ENCODE measurements at places on chromosomes 5 and 9.

GRCh38 chr5:180806351-180807011 lies 3.9 kb upstream of the MGAT1 start:
- DNase-seq: no peak

DNA sequence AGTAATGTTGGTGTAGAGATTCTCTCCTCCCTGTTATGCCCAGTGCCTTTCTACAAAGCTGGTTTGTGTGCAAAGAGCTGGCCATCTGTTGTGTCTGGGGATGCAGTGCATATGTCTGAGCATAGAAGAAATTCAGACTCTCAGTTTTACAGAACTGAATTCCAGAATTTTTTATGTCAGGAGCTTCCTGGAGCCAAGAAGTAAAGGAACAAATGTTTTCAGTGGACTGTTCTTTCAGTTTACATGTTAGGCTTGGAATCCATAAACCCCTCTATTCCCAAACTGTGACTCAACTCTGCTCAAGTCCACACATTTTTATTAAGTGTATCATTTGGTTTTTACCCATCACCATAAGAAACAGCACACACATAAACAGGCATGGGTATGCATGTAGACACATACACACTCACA lies 366.0 kb downstream of the BRINP1 start:
- DNase-seq: no peak

DNA sequence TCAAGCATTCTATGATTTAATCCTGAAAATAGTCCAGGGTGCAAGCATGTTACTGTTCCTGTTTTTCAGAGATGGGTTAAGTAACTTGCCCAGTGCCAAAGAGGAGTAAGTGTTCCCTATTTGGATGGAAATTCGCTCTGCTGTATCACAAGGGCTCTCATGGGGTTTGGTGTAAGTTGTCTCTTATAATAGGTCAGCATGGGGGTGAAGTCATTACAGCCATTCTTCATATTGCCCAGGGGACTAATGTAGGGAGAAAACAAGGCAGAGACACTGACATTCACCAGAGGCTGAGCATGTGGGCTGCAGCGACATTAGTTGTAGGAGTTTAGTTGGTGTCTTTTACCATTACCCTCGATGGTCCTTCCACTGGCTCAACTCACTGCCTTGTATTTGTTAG lies 142.1 kb upstream of the GLRA1 start:
- DNase-seq: no peak

GRCh38 chr5:85428426-85428934 lies 1043.8 kb upstream of the EDIL3 start:
- no peak for DNase-seq

DNA sequence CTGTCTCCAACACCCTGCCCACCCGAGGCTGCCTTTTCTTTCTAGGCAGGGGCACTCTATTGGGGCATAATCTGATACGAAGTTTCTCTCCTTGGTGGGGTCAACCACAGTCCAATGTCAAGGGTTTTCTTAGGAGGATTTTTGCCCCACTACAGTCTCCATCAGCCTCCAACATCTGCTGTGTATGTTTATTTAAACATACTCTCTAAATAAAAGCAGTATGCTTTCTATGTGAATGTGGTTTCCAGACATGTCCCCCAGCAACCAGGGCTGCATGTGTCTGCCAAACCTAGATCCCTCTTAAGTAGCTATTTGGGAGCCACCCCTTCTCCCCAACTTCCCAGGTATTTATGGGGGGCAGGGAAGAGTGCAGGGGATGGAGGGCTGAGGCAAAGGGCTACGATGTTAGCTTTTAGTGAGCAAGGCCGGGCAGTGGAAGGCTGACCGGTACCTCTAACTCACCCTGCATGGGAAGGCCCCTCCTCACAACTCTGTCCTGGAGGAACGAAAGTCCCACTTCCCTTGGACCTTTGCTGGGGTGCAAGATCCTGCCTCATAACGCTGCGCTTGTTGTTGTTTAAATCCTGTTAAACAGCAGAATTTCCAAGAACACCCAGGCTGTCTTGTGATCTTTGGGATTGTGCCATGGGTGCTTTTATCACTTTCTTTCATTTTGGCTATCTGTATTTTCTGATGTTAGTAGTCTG lies 75.4 kb downstream of the NREP start:
- DNase-seq: no peak

DNA sequence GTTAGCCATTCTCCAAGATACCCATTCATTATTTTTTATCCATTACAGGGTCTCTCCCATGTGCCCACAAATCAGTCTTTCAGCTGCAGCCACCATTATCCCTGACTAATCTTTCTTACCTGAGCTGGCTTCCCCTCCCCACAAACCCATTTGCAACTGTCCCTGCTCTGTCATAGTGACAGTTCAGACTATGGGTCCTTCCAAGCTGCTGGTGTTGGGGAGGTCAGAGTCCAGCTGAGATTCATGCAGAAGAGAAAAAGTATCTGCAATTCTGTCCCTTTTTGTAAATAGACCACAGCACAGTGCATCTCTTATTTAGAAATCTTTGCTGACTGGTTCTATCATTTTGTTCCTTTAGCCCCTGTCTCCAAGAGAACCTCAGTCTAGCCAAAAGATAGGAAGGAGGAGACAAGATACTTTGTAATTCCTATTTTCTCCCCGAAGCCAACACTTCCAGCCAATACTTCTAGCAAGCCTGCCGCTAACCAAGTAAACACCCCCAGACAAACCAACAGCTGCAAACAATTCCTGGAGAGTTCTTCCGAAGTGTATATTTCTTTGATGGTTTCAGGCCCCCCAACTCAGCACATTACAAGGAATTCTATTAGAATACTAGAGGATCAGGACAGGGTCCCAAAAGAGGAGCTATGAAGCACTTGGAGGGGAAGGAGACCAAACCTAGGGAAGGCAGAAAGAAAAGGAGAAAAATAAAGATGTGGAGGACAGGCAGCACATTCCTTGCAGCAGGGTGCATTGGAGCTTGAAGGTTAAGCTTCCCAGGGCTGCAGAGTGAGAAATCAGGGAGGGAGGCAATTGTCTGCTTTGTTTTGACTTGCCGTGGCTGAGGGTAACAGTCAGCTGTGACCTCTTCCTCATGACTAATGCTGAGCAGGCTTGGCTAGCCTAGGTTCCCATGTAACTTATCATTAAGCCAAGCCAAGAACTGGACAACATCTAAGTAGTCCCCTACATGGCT lies 148.5 kb downstream of the SGCD start:
- DNase-seq: no peak

DNA sequence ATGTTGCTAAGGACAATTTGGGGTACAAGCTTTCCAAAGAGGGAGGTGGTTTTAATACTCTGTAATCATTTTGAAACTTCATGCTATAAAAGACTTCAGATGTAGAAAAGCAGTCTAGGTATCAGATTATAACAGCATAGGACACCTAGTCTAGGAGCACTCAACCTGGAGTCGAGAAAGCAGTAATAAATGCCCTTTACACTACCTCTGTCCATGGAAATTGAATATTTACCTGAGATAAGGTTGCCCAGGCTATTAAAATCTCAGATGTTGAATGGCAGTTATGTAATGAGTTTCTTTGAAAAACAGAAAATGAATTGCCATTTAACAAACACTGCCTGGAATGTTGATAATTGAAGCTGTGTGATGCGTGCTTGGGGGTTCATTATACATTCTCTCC lies 561.8 kb upstream of the DMAC1 start:
- no peak for DNase-seq

DNA sequence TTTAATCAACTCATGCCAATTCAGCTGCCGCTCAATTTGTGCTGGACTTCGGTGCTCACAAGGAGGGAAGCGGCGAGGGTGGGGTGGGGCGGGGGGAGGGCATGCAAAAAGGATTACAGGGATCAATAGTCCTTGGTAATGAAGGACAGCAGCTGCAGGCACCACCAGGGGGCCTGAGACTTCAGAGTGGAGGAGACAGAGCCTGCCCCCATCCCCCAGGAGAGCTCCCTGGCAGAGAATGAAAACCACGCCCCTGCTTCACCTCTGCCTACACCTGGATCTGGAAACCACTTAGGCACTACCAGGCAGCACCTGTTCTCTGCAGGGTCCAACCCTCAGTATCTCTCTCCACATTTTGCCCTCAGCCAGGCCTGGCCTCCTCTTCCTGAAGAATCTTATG lies 155.6 kb downstream of the TRIM32 start:
- DNase-seq: no peak

GRCh38 chr5:36052538-36052937 lies 14.1 kb downstream of the UGT3A2 start:
- DNase-seq: no peak

DNA sequence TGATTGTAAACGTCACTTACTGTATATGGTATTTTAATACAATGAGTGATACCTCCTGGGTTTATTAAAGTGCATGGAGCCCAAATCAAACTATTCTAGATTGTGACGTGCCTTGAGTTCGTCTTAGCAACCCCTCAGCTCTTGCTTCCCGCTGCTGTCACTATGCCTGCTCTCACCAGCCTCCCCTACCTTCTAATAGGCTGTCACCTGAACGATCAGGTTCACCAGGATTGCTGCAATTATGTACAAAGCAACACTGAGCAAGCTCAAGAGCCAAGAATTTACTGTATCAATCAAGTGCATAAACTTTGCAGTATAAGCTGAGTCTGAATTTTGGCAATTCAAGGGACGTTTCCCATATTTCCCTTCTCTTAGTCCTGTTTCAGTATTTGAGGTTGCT lies 3.0 kb downstream of the LECT2 start:
- no peak for DNase-seq

- no peak for DNase-seq
Observed at GRCh38 chr5:411728-412127, 31.2 kb upstream of the EXOC3 start.

- no peak for DNase-seq
Observed at GRCh38 chr9:28413471-28413870, 840.2 kb upstream of the C9orf72 start.

DNA sequence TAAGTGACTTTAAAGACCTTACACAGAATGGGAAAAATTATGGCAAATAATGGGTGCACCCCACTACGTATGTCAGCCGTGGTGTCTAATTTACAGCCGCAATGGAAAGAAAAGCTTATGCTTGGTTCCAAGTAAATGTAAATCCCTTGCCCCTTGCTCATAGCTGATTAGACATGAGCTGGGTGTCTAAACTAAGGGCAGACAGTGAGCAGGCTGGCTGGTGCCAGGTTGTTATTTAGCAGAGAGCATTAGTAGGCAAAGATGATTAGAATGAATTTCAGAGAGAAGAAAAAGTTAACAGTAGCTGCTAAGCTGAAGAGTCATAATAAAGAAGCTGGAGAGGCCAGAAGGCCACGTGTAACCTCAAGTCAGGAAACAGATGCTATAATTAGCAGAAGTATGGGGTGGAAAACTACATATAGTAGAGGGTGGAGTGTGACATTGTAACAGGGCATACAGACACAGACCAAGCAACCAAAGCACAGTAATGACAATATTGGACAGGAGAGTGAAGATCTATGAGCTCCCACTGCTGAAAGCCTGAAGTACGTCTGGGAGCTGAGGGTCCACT lies 257.7 kb downstream of the MCTP1 start:
- peak; percentile 7 for DNase-seq

GRCh38 chr9:76401176-76401575 lies 7.0 kb upstream of the RFK start:
- no peak for DNase-seq

DNA sequence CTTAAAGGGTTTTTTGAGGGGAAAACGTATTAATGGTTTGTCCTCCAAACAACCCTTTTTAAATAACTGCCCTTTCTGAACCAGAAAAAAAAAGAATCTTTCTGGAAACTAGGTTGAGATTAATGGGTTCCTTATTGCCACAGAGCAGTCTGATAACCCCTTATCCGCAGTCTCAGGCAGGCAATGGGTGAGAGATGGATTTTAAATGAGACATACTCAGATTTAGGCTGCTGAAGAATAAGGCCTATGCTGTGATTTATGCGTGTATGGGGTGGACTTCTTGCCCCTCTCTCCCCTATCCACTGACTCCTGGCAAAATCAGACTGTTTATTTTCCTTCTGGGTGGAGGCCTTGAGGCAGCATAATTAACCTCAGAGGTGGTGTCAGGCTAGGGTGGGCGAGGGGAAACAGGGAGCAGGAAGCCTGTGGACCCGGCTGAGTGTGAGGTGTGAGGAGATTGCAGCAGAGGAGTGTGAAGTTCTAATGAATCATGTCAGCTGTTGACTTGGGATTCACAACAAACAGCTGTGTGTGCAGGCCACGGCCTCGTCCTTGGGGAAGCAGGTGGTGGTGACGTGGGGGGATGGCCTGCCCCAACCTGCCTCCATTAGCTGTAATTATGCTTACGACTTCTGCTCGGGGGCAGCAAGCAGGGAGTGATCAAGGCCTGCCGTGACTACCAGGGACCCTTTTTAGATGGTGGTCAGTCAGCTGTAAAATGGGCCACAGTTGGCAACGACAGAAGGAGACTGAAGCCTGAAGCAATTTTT lies 196.4 kb downstream of the SEMA6A start:
- no peak for DNase-seq

- DNase-seq: no peak
Observed at GRCh38 chr9:110027671-110028081, 180.3 kb downstream of the C9orf152 start.

DNA sequence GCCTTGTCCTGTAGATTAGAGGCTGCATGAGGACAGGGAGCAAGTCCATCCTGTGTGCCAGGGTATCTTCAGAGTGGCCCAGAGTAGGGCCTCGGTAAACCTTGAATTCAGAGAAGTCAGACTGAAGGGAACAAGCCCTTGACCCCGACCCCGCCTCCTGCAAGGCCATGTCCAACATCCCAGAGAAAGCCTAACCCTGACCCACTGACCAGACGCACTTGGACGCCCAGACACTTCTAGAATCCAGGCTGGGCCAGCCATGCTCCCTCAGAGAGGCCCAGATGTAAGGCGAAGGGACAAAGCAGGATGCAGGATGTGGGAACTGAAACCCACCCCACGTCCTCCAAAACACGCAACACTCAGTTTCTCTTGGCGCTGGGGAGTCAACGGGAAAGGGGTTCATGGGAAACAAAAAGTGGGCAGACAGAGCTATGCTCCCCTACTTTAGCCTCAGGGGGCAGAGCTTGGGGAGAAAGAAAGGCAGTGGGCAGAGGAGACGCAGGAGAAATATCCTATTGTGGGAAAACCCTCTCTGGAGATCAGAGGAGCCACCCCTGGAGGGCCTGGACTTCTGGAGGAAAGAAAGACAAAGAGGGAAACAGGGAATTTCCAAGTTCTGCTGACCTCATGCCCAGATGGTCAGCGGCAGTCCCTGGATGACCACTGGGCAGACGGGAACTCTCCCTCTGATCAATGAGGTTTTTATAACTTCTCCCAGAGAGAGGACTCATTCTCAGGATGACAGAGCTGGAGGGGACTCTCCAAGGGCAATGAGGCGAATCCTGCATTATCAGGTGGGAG lies 13.0 kb downstream of the TNIP1 start:
- DNase-seq: no peak

DNA sequence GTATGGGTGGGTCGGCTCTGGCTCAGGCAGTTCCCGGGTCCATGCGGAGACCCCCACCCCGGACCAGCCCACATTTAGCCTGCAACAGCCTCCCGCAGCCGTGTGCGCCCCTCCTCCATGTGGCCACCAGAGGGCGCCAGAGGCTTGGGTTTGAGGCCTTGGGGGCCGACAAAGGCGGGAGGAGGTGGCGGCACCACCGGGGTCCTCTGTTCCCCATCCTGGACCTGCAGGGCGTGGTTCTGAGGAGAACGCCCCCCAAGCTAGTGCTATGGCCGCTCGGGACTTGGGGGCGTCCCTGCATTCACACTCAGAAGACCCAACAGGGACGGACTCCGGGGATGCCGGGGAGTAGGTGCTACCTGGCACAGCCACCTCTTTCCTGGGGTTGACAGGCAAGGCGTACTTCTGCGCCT lies 16.5 kb downstream of the ASS1 start:
- peak; percentile 69 for DNase-seq

GRCh38 chr5:95440825-95441224 lies 49.7 kb downstream of the FAM81B start:
- no peak for DNase-seq

GRCh38 chr5:69485471-69485870 lies 7.1 kb upstream of the OCLN start:
- no peak for DNase-seq

GRCh38 chr5:127577458-127577857 lies 60.0 kb downstream of the PRRC1 start:
- DNase-seq: no peak

Data from activated CD4-positive, alpha-beta T cell treated with anti-CD3 and anti-CD28 coated beads, Interleukin-10, Interleukin-2, amounts not matched to agents 100 ng/mL and 50 ng/mL, durations not matched to agents 16 hours and 8 hours (primary cell).